ENCODE measurements at places on chromosomes 1 and 21.

- DNase-seq: no peak
These were observed 164.8 kb downstream of the PLPPR5 start for GRCh38 chr1:98839840-98840239.

GRCh38 chr1:19495799-19496526, 10.6 kb upstream of the CAPZB start:
- no peak for DNase-seq

DNA sequence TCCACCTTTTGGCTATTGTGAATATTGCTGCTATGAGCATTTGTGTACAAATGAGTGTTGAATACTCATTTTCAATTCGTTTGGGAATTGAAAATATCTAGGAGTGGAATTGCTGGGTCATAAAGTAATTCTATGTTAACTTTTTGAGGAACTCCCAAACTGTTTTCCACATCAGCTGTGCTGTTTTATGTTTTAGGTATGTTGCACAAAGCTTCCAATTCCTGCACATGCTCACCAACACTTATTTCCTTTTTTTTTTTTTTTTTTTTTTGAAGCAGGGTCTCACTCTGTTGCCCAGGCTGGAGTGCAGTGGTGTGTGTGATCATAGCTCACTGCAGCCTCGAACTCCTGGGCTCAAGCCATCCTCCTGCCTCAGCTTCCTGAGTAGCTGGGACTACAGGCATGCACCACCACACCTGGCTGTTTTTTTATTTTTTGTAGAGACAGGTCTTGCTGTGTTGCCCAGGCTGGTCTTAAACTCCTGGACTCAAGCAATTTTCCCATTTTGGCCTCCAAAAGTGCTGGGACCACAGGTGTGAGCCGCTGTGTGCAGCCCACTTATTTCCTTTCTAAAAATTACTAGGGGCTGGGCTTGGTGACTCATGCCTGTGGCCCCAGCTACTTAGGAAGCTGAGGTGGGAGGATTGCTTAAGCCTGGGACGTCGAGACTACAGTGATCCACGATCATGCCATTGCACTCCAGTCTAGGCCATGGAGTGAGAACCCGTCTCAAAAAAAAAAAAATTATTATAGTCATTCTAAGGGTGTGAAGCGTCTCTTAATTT, 33.4 kb downstream of the TMCC2 start:
- DNase-seq: no peak

DNA sequence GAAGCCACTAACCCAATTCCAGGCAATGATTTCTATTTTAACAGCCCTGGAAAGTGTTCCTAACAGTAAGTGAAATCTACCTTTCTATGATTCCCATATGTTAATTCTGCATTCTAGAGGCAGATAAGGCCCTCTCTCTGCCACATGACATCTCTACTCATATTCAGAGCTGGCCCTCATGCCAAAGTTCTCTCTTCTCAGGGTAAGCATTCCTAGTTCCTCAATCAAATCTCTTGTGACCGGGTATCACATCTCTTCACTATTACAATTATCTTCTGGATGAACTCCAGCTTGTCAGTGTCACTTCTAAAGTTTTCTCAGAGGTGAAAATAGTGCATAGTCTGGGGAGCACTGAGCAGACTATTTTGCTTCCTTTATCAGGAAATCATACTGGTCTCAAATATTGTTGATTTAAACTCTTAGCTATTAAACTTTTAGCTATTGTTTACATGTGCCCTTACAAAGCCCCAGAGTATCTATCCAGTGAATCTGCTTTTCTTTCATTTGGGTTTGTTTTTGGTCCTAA, 66.4 kb upstream of the TNFSF18 start:
- no peak for DNase-seq

GRCh38 chr21:35197191-35197590, 148.1 kb upstream of the RUNX1 start:
- no peak for DNase-seq

- no peak for DNase-seq
These were observed 64.2 kb upstream of the RCC1 start for GRCh38 chr1:28441674-28442073.

DNA sequence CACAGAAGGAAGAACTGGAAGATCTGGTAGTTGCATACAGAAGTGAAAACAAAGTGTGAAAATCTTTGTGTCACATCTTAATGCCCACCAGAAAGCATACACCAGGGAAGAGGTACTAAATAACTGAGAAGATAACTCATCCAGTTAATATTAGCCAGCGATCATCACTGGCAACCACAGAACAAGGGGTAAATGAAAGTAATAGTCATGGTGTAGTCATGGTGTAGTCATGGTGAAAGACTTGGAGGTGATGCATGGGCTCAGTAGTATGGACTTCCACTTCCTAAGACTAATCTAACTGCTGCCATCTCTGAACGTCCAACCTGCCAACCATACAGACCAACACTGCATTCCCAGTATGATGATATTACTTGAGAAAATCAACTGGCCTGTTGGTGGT, 481.2 kb upstream of the NR5A2 start:
- no peak for DNase-seq

- no peak for DNase-seq
These were observed 8.1 kb downstream of the GPR137B start for GRCh38 chr1:236150311-236150955.

- no peak for DNase-seq
These were observed 88.5 kb downstream of the TTLL7 start for GRCh38 chr1:83910461-83910860.

- DNase-seq: no peak
These were observed 481 bp upstream of the EXTL1 start for GRCh38 chr1:26020941-26021646.

DNA sequence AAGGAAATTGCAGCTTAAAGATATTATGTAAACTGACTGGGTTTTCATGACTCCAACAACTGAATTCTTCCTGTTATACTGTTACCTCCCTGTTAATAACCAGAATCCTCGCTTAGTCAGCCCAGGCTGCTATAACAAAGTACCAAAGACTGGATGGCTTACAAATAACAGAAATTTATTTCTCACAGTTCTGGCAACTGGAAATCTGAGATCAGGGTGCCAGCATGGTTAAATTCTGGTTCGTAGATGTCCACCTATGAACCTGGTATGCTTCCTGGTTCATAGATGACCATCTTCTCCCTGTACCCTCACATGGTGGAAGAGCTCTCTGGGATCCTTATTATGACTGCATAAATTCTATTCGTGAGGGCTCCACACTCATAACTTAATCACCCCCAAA, 8.1 kb upstream of the TCHHL1 start:
- no peak for DNase-seq

GRCh38 chr1:85121744-85122143, 73.4 kb upstream of the MCOLN3 start:
- DNase-seq: no peak

GRCh38 chr21:39882151-39882838, 15.1 kb downstream of the PCP4 start:
- DNase-seq: no peak

DNA sequence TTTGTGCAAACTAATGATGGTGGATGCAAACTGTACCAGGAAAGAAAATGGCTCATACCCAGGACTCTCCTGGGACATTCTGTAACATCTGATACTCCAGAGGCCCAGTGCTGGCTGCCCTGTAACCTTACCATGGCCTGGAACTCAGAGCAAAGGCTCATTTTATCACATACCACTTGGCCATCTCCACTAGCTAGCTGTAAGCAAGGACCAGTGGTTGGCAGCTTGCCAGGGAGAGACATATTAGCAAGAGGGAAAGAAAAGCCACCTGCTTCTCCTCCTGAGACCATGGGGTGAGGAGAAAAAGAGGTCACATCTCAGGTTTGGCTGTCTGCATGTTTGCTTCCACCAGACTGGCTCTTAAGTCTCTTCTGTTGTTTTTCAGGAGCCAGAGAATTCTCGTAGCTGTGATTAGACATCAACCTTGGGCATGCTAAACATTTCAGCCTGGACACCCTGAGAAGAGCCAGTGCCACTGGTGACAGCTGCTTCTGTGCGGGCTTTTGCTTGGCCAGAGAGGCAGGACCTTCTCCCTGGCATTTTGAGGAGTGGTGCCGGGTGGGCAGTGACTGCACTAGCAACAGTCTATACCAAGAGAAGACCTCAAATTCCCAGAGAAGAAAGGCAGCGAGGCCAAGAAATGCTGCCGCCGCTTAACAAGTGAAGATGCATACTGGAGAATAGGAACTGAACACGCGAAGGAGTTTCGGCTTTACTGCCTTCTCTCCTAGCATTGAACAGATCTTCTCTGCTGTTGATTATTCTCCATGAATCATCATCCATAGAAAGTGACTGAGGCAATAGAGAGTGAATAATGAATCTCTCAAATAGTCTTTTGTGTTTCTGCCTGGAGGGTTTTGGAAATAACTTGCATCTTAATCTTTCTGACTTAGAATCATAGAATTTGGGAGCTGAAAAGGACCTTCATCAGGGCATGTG, 6.7 kb upstream of the INKA2 start:
- DNase-seq: no peak

- no peak for DNase-seq
These were observed at the start of gene DPT for GRCh38 chr1:168728473-168729404. Gene DPT, minus strand, starts transcription at chr1:168729206. Its CDS starts 32 bp downstream, at chr1:168729174.

- DNase-seq: no peak
These were observed 18.4 kb downstream of the ELAVL4 start for GRCh38 chr1:50126927-50127715.

DNA sequence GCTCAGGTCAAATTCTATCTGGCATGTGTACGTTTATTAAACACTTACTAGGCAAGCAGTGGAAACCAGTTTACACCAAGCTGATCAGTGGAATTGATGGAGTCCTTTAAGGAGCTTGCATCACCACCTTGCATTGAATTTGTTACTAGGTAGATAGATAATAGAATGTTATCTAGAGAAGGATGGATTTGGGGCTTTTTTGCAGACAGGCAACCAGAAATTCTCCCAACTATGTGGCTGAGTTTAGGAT, 44.9 kb downstream of the HHAT start:
- DNase-seq: no peak

- DNase-seq: peak; percentile 10
These were observed 47.1 kb upstream of the COL6A2 start for GRCh38 chr21:46050668-46051378.

DNA sequence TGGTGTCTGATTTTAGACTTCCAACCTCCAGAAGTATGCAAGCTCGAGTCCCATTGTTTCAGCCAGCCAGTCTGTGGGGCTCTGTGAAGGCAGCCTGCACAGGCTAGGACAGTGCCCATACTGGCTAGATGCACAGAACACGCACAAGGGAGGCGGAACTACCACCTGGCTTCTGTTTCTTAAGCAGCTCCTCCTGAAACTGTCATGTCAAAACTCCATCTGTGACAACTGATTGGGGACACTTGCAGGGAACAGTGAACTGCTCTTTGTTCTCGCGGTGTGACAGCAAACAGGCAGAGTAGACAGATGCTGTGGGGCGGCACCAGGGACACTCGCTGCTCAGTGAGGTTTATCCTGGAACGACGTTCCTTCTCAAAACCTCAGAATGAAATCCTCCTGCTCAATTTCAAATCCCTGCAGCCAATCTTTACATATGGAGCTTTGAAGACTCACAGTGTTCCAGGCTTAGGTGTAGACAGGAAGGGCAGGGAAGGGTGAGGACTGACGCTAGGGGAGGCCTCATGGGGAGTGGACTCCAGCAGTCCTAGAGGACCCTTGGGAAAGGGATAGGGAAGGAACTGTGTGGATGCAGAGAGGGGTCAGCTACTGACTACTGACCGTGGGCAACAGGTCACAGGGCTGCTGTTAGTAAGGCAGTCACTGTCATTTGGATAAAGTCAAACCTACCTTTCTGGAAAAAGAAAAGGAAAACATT, 73.8 kb downstream of the ERG start:
- DNase-seq: no peak

GRCh38 chr1:68231627-68232288, 565 bp downstream of the WLS start:
- DNase-seq: no peak

GRCh38 chr1:27665016-27665651, 6.9 kb downstream of the IFI6 start:
- DNase-seq: no peak

- DNase-seq: no peak
These were observed 203.7 kb downstream of the S1PR1 start for GRCh38 chr1:101440485-101440884.

DNA sequence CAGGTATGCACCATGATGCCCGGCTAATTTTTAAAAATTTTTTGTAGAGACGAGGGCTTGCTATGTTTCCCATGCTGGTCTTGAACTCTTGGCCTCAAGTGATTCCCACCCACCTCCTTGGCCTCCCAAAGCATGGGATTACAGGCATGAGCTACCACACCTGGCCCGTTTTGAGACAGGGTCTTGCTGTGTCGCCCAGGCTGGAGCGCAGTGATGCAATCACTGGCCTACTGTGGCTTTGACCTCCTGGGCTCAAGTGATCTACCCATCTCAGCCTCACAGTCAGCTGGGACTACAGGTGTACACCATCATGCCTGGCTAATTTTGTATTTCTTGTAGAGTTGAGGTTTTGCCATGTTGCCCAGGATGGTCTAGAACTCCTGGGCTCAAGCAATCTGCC, 7.5 kb upstream of the SH3D21 start:
- DNase-seq: no peak

- no peak for DNase-seq
These were observed 23.3 kb downstream of the INAVA start for GRCh38 chr1:200918006-200918405.

DNA sequence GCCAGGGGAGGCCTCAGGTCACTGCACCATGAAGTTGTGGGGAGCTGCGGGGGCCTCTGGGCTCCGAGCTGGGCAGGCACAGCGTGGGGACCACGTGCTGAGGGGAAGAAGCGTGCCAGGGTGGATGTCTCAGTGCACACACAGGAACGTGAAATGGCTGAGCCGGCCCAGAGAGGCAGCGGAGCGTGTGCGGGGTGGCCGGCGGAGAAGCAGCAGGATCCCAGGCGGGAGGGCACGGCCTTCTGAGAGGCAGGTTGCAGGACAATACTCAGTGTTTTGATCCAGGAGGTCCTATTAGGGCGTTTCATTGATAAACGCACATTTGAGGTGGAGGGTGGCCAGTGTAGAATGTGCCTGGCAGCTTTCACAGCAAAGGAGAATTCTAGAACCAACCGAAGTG, 12.9 kb downstream of the TNFRSF14 start:
- no peak for DNase-seq

DNA sequence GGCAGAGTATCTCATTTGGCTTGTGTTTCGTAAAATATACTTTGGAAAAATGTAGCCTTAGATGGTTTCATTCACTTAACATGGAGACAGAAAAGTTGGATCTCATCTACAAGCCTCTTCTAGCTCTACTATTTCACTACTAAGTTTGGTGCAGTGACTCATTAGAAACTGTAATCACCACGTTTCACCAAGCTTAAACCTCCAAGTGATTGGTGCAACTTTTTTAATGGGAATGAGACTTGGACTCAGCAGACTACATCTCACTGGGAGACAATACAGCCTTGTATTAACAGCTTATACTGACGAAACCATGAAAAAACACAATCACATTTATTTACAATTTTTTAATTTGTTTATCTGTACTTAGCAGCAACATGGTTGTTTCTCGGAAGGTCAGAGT, 29.9 kb upstream of the NRIP1 start:
- no peak for DNase-seq

- peak; percentile 13 for DNase-seq
These were observed 10.9 kb upstream of the GSTM3 start for GRCh38 chr1:109751531-109752260.

DNA sequence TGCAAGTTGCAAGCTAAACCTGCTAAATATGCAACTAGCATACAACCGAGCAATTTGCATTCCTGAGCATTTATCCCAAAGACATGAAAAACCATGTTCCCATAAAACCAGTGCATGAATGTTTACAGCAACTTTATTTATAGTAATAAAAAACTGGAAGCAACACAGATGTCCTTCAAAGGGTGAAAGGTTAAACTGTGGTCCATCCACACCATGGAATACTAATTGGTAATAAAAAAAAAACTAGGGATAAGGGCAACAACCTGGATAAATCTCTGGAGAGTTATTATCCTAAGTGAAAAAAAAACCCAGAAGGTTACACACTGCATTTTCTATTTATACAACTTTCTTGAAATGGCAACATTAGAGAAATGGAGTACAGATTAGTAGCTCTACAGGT, 474.1 kb downstream of the SMYD3 start:
- no peak for DNase-seq
